Suppressor macrophage treated with lipopolysaccharide for 1 hour (primary cell): ENCODE measurements at places on chromosomes 1 and 21.

GRCh38 chr1:168637350-168637991 is 61.1 kb downstream of the XCL1 start:
- DNase-seq, result peak; percentile 59

DNA sequence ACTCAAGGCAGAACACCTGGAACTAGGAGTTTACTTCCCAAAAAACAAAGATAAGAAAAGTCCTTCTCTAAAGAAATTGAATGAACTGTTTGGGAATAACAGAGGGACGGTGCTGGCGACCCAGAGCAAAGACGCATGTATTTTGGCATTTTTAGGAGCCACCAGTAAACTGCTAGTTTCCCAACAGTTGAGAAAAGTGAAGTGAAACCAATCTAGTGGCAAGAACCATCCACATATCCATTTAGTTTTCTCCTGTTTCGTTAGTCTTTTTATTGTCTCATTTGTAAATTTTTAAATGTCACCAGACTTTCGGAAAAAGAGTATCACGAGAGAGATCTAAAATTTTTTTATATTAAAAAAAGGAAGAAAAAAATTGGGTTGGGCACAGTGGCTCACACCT is 30.2 kb downstream of the ODF2L start:
- DNase-seq, result peak; percentile 66

GRCh38 chr21:33892853-33893252 is 22.8 kb downstream of the ATP5PO start:
- DNase-seq, result no peak

- no peak for DNase-seq
Measured at GRCh38 chr1:43292216-43292615, 6.8 kb upstream of the C1orf210 start.

DNA sequence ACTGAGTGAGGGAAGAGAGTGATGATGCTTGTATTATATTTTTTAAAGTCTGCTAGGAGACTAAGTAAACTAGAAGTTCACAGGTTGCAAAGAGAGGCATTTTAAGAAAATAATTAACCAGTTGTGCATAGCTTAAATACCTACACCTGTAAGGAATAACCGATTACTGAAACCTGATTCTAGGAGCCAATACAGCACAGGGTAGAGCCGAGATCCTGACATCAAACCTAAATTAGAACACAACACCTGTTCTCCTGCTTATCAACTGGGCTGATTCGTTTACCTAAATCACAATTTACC is 54.8 kb downstream of the EPRS1 start:
- no peak for DNase-seq

DNA sequence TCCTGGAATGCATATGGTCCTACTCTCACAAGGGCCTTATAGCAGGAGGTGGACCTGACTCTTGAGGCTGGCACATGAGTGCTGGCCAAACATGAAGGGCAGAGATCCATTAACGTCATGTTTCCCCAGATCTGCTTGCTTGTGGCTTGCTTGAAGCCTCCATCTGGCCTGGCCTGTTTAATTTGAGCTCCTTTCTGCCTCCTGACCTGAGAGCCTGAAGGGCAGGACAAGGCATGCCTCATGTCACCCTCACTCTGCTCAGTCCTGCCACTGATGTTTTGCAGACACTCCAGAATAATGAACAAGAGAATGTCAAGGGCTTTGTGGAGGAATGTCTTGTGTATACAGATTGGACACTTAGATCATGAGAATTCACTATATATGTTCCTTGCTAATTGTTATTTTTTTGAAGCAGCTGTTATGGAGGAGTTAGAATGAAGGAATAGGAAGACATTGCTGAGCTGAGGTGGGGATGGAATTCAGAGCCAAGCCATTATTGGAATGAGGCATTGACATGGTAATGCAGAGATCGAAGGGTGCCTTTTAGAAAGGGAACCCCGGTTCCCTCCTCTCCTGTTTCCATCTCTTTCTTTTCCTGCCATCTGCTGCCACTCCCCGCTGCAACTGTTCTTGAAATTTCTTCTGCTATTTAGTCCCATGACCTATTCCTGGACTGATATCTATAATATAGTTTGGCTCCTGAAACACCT is 457.0 kb upstream of the PROX1 start:
- no peak for DNase-seq
